Fibroblast of lung (primary cell): ENCODE measurements at places on chromosomes 2 and 18. TPM values are rescaled to one million over a fixed set of nuclear protein-coding genes. Genes with fewer than 3 reads are reported as not detected.

RBFA gene
- 22.9 and 25.3 TPM in 2 replicates for total RNA-seq

ALPP gene
- total RNA-seq = not detected in 2 replicates

HTRA2 gene
- total RNA-seq = 45.7 and 47.8 TPM in 2 replicates

TCF23 gene
- total RNA-seq = under 0.01 TPM in 1 of 2 replicates, not detected in the other

MYO7B gene
- under 0.01 TPM in 1 of 2 replicates, not detected in the other for total RNA-seq

KYNU gene
- 1.5 and 4.6 TPM in 2 replicates for total RNA-seq

PTPRN gene
- 3.5 and 10.8 TPM in 2 replicates for total RNA-seq

C18orf54 gene
- total RNA-seq = 3.3 and 5.6 TPM in 2 replicates

CDH2 gene
- 2.0 and 8.7 TPM in 2 replicates for total RNA-seq

NEMP2 gene
- 6.3 and 6.4 TPM in 2 replicates for total RNA-seq

CPLX4 gene
- not detected in 2 replicates for total RNA-seq
